CD4-positive, alpha-beta T cell (primary cell): ENCODE measurements at places on chromosomes 13 and 19. TPM values are rescaled to one million over a fixed set of nuclear protein-coding genes. Genes with fewer than 3 reads are reported as not detected.

GRCh38 chr19:21335721-21336120, 6.5 kb upstream of the ZNF708 start:
- no peak for DNase-seq

Gene SIGLEC8
- not detected for total RNA-seq

- no peak for DNase-seq
These were observed 34.6 kb upstream of the ONECUT3 start for GRCh38 chr19:1718420-1719291.

GRCh38 chr19:15934332-15935078, at the start of gene CYP4F11:
TSS of gene CYP4F11 (minus strand) at chr19:15934529. CDS start at chr19:15934408, 121 bp downstream.
- DNase-seq = no peak

Gene ARHGEF1
- 1,019 TPM for total RNA-seq

Gene CCDC169
- total RNA-seq = not detected

Gene TIMM44
- total RNA-seq = 83.9 TPM

DNA sequence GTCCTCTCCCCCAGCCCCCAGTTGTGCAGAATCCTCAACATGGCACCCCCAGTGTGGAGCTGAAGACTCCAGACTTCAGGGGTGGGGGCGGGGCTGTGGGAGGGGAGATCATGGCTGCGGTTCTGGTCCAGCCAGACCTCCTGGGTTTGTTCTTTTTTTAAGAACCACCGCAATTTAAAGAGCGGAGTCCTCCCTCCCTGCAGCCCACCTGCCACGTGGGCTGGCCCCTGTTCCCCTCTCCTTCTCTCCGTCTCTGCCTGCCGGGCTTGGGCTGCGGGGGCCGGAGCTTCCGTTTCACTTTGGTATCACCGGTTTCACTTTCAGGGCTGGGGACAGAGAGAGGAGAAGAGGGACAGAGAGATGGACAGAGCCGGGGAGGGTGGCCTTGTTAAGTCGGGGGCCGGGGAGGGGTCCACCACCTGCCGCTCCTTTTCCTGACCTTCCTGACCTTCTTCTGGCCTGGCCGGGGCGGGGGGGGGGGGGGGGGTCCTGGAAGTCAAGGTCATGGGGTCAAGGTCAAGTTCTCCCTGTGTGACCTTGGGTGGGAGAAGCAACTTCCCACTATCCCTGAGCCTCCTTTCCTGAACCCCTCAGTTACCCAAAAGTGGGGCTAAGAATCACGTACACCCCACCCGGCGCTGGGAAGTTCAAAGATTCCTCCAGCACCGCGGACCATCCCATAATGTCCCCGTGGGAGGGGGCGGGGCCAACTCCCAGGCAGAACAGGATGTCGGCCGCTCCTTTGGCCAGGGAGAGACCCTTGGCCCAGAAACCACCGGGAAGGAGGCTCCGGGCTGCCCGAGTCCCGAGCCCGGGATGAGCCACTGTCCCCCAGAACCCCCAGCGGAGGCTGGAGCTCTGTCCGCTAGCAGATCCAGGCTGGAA, 11.3 kb upstream of the ZBTB7A start:
- DNase-seq = no peak

DNA sequence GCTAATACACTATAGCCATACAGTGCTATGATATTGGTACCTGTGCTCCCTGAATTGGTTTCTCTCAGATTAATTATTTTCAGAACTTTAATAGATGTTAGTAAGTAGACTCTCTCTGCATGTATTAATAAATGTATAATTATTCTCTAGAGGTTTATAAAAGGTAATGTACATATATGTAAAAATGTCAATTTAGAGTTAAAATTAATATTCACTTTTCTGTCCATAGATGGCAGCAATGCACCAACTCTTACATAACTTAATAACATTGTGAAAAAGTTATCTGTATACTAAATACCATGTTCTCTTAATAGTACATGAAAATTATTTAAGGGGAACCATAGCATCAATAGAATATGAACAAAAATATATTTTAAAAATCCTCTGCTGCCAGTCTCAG, 515.0 kb upstream of the KLHL1 start:
- no peak for DNase-seq

DNA sequence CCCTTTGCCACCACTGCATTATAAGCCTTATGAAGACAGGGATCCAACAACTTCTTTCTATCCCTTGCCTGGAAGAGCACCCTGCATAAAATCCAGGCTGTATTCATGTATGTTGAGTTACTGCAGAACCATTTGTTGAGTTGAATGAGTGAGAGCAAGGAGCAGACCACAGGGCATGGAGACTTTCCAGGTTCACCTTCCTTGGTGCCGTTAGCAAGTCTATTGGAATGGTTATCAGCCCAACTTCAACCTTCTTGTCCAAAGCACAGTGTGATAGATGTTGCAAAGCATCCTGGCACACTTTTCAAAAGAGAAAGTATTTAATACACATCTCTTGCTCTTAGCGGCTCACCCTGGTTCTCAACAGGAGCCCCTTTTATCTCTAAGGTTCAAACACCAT, 100.9 kb upstream of the CLDN10 start:
- no peak for DNase-seq

DNA sequence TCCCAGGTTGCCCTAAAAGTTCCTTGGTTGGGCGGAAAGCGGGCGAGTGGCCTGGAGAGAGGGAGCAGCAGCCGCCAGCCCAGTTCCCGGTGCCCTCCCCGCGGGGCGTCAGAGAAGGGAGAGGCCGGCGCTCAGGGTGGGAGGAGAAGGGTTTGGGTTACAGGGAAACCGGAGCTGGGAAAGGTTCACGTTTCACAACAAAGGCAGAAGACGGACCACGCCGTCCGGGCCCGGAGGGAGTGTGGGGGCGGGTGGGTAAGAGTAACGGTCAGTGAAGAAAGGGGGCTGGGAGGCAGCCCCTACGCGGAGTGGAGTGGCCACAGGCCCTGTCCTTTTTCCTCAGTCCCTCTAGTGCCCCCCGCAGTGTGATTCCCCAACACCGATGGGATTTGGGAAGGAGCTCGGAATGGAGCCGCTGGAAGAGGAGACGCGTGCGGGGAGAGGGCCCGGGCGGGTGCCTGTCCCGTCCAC, 1.6 kb downstream of the SIX5 start:
- DNase-seq = no peak

- DNase-seq = no peak
These were observed 144.8 kb downstream of the DACH1 start for GRCh38 chr13:71722206-71722605.

GRCh38 chr19:43934055-43934984, 762 bp downstream of the ZNF45 start:
- DNase-seq = no peak

GRCh38 chr13:30049692-30050091, 199.3 kb upstream of the UBL3 start:
- DNase-seq = no peak

- no peak for DNase-seq
These were observed 6.0 kb downstream of the TMIGD2 start for GRCh38 chr19:4295972-4296771.

- no peak for DNase-seq
These were observed 116.3 kb downstream of the FOXO1 start for GRCh38 chr13:40550130-40550529.

DNA sequence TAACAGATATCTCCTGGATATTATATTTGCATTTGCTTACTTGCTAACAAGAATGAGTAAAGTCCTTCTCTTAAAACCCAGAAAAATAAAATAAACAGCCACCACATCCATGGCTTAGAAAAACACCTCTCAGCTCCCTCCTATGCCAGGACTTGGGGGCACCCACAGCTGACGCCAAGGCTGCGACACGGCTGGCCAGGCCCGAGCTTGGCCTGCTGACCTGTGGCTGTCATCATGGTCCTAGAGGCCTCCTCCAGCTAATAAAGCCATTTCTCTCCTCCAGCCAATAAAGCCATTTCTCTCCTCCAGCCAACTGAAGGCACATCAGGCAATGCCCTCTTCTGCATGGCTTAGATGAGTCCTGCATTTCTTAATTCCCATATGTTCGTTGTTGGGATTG, 20.9 kb downstream of the C19orf12 start:
- DNase-seq = no peak

- no peak for DNase-seq
These were observed 48.7 kb downstream of the CCNE1 start for GRCh38 chr19:29860492-29860891.
